ENCODE measurements at places on chromosomes 3 and 15.

DNA sequence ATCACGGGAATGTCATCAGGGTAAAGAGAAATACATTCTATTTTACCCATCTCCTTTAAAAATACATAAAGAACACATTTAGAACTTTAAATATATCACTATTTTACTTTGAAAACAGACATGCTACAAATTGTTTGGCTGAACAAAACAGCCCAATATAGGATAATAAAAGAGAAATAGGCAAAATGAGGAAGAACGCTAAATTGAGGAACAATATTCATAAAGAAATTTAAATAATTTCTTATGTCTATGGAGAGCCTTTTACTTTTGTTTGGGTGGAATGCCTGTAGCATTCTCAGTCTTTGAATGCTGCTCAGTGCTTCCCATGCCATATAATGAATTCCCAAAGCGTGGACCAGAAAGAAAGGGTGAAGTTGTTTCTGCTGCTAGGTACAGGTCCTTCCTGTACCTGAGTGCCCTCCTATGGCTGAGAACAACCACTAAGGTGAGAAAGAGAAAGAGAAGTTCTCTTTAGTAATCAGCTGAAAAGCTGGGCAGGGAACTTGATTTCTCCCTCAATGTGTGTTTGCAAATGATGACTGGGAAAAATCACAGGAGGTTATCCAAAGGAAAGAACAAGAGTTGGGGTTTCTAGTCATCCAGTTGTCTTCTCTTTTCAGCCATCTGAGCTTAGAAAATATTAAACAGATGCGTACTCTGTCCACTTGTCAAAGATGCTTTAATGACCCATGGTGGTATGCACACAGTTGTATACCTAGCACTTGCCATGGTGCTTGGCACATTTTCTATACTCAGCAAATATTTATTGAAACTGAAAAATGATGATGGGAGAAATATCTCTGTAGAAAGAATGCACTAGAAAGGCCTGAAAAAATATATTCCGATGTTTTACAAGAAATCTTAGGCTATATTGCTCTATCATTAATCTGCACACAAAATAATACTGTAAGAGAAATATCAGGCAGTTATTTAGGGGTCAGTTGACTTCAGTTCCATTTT, 404.6 kb downstream of the TIGIT start:
- DNase-seq: no peak

- no peak for DNase-seq
Observed at GRCh38 chr15:30046430-30046829, 36.3 kb upstream of the GOLGA8J start.

DNA sequence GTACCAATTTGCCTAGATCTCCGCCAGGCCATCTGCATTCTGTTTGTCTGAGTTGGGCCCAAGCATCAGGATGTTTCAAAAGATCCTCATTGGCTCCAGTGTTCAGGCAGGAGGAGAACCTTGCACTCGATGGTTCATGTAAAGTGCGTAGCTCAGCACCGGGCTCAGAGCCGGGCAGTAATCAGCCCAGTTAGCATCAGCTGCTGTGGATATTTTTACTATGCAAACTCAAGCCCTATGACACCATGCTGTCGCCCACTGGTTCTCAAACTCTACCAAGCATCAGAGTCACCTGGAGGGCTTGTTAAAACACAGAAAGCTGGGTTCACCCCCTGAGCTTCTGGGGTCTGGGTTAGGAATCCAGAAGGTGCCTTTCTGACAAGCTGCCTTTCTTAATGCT, 310.8 kb downstream of the SHQ1 start:
- DNase-seq: no peak

DNA sequence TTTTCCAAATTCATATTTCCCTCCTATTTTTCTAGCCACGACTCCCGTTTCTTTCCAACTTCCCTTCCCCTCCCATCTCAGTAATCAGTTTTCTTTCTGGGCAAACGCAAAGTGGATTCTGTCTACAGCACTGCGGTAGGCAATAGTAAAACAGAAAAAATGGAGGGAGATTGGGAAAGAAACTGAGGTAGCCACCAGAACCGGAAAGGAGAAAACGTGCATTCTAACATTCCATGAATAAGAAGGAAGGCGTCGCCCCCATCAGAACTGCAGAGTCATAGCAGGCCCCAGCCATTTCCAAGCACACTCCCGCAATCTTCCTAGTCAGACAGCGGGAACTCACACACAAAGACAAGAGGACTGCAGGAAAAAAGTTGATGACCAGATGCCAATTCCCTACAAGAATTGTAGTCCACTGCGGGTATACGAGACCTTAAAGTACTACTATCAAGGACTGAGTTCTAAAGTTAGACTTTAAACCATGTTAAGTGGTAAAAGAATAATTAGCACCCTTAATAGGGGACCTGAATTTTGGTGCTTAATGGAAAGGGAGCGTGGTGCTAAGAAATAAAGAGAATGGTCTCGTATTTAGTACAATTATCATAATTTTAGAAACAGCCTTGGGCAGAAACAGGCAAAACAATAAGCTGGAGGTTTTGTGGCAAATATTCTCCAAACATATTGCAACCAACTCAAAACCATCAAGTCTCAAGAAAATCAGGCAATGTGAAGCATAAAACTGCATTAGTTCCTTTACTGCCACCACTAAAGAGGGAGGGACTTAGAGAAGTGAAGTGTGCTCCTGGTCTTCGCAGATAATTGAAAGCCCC, 1.4 kb downstream of the PFN2 start:
- DNase-seq: peak; percentile 83

GRCh38 chr3:35929158-35929557, 289.8 kb downstream of the ARPP21 start:
- no peak for DNase-seq

DNA sequence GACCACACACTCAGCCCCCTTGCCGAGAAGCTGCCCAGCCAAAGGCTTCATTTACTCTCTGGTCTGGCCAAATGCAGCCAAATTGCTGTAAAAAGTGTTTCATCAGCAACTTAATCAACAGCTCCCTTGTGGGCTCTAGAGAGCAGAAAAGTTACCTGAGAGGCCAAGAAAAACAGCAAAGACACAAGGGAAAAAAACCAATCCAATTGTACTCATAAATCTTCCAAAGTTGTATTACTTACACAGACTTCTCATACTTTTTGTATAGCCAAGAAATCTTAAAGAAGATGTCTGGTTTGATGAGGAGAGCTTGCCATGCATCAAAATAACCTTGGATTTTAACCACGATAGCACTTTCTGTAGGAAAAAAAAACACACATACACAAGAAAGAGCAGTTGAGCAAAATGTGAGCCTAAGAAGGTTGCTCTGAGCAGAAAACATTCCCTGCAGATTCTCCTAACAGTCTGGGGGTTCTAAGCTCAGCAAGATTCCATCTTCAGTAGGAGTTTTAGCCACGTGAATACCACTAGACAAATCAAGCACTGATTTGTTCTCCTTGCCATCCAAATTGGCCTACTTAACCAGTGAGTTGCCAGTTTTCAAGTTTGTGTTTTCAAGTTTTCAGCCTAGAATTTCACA, 120.0 kb downstream of the CYP19A1 start:
- no peak for DNase-seq

GRCh38 chr3:5227812-5228211, 40.3 kb downstream of the EDEM1 start:
- DNase-seq: no peak

DNA sequence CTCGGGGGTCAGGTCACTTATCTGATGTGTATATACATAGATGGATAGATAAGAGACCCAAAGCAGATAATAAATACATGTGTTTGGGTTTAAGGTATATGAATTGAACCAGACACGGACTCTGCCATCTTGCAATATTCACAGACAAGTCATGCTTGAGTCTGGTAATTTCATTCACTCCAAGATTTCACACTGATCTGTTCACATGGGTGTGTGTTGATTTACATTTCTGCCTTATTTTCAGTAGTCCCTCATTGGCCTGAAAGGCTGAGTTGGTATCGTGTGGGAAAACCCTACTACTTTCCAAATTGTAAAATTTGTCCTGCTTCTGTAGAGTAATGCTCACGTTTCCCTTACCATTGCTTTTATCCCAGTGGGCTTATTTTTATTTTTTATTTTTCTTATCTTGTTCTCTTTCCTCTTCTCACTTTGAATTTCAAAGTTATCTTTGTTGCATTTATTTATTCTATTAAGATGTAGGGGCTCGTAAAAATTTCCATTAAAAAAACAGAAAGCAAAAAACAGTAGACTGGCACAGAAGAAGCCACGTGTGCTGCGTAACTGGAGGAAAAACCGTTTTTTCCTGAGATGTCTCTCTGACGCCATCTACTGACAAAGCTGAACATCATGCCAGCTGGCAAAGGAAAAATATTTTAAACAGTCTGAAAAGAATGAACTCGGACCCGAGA, 10.8 kb upstream of the MFSD1 start:
- DNase-seq: no peak

- no peak for DNase-seq
Observed at GRCh38 chr3:62226601-62227339, 146.6 kb downstream of the FEZF2 start.

DNA sequence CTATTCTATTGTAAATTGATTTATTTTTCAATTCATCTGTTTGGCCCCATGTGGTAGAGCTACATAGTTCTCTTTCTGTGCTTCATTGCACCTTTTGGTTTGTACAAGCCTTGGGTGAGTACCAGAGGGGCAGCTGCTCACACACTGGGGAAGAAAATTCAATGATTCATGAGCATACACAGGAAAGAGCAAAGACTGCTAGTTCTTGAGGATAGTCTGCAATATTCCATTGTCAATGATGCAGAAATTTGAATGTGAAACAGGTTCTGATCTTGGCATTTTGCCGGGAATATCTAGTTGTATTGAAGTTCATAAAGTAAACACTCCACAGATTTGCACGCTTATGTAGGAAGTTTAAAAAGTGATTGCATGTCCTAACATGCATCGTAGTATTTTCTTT, 304.6 kb downstream of the NAALADL2 start:
- no peak for DNase-seq

Data from posterior cingulate gyrus (tissue), 11 donors.